ENCODE measurements at places on chromosomes 6 and 20.
A peak's percentile ranks its signal among the peaks of the same experiment; 100 is the strongest.

DNA sequence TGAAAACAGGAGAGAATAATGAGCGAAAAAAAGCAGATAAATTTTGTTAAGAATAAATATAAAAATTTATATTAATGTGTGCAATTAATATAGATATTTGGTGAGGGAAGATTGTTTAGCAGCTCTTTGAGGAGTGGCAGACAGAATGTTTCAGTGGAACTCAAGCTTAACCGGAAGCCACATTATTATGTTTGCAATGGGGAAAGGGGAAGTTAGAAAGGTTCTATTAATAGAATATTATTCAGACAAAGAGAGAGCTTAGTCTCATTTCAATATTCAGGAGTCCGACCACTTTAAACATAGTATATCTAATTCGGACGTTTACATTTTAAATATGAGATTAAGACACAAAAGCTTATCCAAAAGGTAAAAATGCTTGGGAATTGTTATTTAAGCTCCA, 81.6 kb upstream of the KHDRBS2 start:
- peak; percentile 22 for DNase-seq

GRCh38 chr6:121382467-121383121, 48.3 kb upstream of the TBC1D32 start:
- no peak for DNase-seq

DNA sequence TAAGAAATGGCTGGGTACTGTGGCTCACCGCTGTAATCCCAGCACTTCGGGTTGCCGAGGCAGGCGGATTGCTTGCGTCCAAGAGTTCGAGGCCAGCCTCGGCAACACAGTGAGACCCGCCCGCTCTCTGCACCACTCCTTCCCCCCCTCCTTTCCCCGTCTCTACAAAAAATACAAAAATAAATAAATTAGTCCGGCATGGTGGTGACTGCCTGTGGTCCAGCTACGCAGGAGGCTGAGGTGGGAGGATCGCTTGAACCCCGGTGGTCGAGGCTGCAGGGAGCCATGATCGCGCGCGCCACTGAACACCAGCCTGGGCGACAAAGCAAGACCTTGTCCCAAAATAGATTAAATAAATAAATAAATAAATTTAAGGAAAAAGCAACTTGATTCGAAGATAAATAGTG, 448 bp upstream of the RNF114 start:
- DNase-seq: no peak

DNA sequence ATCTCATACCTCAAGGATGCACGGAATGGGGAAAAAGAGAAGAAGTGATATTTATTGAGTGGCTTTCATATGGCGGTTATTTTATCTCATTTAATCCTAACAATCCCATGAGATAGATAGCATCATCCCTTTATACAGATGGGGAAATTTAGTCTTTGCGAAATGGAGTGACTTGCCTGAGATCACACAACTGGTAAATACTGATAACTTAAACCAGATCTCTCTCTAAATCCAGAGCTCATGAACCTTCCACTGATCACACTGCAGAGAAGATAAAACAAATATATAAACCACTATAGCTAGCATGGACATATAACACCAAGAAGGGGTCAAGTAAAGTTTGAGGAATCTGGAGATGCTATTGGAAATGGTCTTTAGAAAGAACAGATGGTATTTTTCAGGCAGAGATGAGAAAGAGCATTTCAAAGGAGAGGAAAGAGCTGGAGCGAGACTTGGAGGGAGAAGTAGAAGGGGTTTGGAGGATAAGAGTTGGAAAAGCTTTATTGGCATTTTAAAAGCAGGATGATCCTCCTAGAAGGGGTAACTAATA, 139.8 kb upstream of the TNFAIP3 start:
- DNase-seq: no peak

DNA sequence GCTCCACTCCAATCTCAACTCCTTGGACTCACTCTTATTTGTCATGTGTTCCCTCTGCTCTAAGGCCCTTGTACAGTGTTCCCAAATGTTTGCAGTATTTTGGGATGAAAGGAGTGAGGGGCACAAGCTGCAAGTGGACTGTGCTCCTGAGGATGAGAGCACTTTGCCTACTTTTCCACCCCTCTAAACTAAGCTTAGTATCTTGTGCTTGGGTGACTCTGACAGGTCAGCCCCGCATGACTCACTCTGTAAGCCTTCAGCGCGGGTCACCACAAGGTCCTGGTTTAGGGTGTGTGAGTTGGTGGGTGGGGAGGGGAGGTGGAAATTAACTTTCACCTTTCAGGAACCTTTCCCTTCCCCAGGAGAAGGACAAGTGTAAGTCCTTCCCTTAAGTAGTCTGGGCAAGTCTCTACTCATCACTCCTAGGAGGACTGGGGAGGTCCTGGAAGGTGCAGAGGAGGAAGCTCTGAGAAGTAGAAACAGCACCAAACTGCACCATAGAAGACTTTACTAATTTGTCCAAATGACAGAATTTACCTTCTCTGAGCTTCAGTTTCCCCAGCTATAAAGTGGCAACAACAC, 68.8 kb upstream of the EPB41L1 start:
- no peak for DNase-seq

GRCh38 chr6:69179681-69180080, 544.6 kb downstream of the ADGRB3 start:
- no peak for DNase-seq

GRCh38 chr6:14276667-14277404, 159.3 kb downstream of the CD83 start:
- peak; percentile 66 for DNase-seq

DNA sequence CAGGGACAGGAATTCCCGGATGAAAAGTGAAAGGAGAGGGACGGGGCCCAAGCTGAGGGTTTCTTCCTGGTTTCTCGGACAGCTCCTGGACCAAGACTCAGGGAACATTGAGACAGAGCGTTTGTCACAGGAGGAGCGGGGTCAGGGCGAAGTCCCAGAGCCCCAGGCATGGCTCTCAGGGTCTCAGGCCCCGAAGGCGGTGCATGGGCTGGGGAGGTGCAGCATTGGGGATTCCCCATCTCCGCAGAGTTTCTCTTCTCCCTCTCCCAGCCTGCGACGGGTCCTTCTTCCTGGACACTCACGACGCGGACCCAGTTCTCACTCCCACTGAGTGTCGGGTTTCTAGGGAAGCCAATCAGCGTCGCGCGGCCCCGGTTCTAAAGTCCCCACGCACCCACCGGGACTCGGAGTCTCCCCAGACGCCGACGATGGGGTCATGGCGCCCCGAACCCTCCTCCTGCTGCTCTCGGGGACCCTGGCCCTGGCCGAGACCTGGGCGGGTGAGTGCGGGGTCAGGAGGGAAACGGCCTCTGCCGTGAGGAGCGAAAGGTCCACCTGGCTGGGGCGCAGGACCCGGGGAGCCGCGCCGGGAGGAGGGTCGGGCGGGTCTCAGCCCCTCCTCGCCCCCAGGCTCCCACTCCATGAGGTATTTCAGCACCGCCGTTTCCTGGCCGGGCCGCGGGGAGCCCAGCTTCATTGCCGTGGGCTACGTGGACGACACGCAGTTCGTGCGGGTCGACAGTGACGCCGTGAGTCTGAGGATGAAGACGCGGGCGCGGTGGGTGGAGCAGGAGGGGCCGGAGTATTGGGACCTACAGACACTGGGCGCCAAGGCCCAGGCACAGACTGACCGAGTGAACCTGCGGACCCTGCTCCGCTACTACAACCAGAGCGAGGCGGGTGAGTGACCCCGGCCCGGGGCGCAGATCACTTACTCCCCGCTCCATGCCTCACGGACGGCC, 54.6 kb upstream of the POLR1H start:
- no peak for DNase-seq

DNA sequence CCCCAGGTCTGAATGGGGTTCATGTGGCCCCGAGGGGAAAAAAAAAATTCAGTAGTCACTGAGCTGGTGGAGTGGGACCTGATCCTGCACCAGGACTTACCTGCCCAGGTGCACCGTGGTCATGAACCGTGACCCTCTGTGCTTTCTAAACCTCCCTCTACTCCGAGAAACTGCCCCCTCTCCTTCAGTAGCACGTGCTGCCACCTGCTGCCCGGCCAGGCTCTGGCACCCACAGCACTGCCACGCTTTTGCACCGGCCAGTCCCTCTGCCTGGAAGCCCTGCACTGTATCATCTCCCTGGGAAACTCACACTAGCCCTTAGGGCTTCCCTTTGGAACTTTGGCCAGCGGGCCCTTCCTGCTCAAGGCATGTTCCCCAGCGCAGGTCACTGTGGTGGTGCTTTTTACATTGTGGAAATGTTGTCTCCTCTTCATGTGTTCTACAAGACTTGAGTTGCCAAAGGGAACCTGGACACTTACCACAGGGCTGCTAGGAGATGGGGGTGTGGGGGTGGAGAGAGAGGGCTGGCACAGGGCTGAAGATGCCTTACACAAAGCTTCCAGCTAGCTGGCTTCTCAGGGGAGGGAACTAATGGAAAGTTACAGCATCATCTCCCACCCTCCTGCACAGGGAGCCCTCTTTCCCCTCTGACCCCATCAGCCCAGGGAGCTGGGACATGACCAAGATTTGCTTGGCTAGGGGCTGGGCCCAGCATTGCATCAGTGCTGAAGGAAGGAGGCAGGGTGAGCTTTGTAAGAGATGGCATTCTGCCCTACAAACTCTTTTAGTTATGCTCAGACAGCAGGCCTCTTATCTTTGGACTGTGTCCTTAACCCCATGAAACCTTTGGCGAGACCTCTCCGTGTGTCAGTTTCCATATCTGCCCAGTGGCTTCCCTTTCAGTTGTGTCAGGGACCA, 2.5 kb upstream of the PTPRT start:
- peak; percentile 38 for DNase-seq

GRCh38 chr6:69796073-69796641, 653 bp downstream of the LMBRD1 start:
- DNase-seq: peak; percentile 86

GRCh38 chr6:112233847-112234246, 20.5 kb downstream of the LAMA4 start:
- DNase-seq: no peak

- DNase-seq: no peak
These were observed 113.5 kb upstream of the HDAC2 start for GRCh38 chr6:114084327-114084890.

DNA sequence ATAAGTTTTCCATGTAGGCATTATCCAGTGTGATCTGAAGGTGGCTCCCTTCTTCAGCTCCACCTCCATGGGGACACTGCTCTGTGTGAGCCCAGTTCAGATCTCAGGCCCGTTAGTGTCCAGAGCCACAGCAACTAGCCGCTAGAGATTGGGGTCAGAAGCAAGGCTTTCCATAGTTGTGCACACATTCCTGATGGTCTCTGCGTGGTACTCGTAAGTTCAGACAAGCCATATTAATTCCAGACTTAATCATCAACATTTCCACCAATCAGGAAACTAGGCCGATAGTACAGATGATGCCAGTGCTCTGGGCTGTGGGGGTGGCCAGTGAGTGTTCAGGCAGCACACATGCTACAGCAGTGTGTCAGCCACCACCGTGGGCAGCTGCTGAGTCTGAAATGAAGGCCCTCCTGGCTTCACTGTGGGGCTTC, 17.5 kb upstream of the SYNCRIP start:
- no peak for DNase-seq

DNA sequence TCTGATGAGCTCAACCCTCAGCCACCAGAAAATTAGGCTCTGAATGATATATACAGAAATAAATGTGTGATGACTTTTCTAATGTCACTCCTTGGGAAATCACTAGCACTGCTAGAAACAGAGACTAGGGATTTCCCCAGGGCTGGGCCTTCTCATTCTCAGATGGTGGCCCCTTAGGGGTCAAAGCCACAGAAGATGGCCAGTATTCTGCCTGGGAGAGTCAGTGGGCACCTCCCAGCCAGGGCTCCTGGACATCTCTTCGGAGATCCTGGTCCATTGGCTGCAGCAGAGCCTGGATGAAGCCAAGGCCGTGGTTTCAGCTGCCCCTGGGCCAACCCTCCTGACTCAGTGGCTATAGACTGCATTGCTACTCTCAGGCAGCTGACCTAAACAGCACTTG, 276.9 kb upstream of the SUPT3H start:
- DNase-seq: no peak

DNA sequence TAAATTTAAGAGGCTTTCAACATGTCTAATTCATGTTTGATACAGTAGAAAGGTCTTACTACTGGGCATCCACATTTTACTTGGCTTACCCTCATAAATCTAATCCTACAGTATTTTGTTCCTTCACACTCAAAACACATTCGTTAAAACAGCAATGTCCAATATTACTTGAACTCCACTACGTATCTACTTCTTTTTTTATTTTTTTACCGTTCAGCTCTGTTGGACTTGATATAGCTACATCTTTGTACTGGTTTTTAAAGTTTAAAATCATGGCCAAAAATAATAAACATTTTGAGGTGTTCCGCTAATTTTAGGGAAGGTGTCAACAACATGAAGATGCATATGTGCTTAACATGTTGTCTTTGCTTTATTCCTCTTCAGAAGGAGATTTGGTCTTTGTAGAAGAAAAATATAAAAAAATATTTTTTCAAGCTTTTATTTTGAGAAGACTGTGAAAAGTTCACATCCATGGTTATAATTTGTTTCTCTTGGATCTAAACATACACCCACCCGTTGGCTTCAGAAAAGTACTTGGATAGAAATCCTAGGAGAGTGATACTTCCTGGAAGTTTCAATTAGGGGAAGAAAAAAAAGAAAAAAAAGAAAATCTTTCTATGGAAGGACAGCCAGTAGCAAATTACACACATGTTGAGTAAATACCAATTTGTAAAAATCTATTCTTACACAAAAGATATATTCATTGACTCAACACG, 71.5 kb downstream of the EPB41L2 start:
- no peak for DNase-seq

- no peak for DNase-seq
These were observed 131.5 kb downstream of the INSM1 start for GRCh38 chr20:20499439-20499838.
